ENCODE measurements at places on chromosomes 16 and 17.

- no peak for DNase-seq
Measured at GRCh38 chr16:73433731-73434307, 385.9 kb upstream of the ZFHX3 start.

GRCh38 chr16:19203374-19203966, 35.4 kb downstream of the SYT17 start:
- no peak for DNase-seq

DNA sequence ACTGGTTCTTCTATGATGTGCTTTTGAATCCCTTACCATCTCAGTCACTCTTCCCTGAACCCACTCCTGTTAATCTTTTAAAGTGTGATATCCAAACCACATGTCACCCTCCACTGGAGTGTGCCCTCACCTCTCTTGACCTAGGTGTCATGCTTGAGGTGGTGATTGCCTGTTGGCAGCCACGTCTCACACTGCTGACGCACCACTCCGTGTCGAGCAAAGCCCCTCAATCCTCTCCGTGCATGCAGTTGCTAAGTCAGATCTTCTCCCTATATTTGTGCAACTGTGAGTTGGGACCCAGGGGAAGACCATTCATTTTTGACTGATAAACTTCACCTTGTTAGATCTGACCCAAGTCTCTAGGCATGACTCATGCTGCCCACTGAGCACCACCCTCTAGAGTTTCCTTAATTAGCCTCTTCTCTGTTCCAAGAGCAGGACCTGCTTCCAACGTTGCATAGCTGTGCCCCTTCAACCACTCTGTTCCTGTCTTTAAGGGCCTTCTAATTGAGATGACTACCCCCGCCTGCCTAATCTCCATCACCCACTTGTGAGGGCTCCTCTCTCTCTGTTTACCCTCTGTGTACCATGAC, 2.7 kb downstream of the MYH13 start:
- no peak for DNase-seq

GRCh38 chr17:81238490-81238814, 403 bp downstream of the TEPSIN start:
- no peak for DNase-seq

DNA sequence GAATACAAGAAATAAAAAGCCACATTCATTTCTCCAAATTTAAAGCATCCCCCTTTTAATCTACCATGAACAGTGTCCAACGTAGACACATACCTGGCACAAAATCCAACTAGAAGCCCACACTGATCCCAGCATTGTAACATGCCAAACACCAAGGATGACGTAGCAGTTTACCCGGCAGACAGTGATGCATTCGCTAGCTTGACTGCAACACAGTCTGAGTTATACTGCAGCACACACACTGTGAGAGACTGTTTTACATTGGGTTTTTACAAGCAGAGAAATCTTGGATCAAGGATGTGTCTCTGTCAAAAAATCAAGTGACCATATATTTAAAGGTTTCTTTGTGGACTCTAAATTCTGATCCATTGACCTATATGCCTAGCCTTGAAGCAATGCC, 74.5 kb upstream of the C17orf78 start:
- no peak for DNase-seq

DNA sequence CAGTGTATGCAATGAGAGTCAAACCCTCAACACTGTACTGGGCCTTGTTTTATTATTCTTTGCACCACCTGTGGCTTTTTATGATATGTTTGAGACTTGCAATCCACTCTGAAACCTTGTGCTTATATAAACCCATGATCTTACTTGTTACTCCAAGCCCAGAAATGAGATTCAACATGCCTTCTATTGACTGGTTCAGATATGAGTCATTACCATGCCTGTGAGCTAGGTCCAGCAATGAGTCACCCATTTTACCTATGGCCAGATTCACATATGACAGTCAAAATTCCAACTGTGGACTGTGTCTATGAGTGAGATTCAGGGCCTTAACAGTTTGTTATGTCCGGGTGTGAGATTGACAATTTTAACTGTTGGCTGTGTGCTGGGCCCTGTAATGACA, 1846.1 kb downstream of the TP53TG3F start:
- DNase-seq: no peak

GRCh38 chr16:24523569-24523968, 15.8 kb upstream of the RBBP6 start:
- DNase-seq: no peak

GRCh38 chr17:4161967-4162305, 18.9 kb downstream of the CYB5D2 start:
- no peak for DNase-seq

- DNase-seq: no peak
Measured at GRCh38 chr17:74998783-74999182, 11.4 kb downstream of the CDR2L start.
